ENCODE measurements at places on chromosomes 1 and 21.

DNA sequence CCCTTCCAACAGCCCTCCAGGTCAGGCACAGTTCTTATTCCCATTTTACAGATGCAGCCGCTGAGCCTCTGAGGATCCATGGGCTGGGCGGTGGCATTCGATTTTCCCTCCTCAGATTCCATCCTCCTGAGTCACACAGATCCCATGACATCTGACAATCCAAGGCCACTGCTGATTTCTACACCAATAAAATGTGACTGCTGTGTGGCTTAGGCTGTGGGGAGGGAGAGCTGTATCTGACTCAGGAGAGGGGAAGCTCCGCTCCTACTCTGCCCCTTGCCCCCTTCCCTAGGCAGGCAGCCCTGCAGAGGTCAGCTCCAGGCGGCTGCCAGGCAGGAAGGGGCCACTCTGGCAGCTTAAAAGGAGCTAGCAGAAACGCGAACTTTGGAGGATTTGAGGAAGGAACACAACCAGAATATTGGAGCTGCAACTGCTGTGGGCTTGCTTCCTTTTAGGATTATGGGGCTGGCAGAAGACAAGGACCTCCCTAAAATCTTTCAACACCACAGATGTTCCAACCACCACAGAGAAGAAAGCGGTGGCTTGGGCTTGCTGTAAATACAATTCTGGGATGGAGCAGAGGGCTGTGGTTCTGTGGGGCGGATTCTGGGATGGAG is 50.0 kb downstream of the MRPL37 start:
- DNase-seq: peak; percentile 65

- no peak for DNase-seq
Observed at GRCh38 chr1:7644961-7645750, 125.9 kb upstream of the VAMP3 start.

- DNase-seq: no peak
Observed at GRCh38 chr21:34533938-34534337, 21.9 kb upstream of the KCNE1 start.

DNA sequence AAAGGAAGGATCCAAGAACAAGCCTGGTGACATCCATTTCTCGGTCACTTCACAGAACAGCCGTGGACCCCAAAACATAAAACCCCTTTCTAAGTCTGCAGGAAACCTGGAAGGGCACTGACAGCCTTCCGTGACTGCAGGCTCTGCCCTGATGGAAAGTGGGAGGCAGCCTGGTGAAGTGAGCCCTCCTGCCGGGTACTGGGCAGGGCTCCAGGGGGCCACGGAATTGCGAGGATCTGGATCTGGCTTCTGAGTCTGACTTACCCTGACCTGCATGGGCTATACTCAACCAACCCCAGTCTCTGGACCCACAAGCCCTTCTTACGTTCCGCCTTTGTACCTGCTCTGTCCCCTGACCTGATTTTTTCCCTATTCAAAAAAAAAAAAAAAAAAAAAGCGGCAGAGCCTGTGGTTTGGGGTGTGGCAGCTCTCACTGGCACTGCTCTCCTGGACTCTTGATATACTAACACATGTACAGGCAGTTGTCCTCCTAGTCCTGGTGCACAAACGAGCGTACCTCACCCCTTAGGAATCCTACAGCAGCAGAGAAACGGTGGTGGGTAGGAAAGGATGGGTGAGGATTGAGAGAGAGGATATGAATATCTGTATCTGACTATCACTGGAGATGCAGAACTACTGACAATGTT is 82.9 kb downstream of the BEND5 start:
- no peak for DNase-seq

GRCh38 chr1:113401067-113401466 is 10.8 kb downstream of the MAGI3 start:
- no peak for DNase-seq

DNA sequence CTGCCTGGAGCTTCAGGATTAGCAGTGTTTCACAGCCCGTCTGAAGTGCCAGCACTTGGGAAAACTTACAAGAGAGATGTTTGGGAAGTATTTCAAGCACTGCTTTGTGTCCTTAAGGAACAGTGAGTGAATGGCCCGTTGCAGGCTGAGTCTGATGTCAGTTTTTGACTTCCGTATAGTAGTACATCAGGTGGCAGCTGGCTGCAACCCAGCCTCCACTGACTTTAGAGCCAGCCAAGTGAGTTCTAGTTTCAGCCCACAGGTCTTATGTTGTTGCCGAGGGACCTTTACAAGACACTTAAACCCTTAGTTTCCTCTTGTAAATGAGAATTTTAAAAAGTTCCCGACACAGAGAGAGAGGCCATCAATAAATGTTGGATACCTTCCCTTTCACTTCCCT is 35.0 kb downstream of the UCK2 start:
- peak; percentile 33 for DNase-seq

DNA sequence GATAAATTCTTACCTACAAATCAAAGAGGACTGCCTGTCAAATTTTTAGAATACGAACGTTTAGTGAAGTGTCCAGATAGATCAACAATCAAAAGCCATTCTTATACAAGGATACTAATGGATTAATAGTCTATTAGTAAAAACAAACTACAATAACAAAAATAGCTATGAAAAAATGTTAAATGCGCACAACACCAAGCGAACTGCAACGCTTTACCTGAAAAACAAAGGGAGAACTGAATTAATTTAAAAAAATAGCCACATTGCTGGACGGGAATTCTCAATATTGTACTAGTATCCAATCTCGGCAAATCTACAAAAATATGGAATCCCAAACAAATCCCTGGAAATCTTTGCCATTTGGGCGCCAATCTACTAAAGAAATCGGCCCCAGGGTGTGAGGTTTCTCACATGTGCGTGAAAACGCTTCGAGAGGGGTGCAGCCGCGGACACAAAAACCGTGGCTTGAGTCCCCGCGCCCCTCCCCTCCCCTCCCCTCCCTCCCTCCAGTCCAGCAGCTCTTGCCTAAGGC is 55.6 kb downstream of the TRAF5 start:
- no peak for DNase-seq

- DNase-seq: no peak
Observed at GRCh38 chr1:38102636-38103035, 56.0 kb upstream of the POU3F1 start.

GRCh38 chr1:109476825-109477224 is 6.9 kb upstream of the ATXN7L2 start:
- no peak for DNase-seq

Data from suppressor macrophage treated with lipopolysaccharide for 4 hours (primary cell).